ENCODE measurements at places on chromosomes 11 and 22. TPM values are rescaled to one million over a fixed set of nuclear protein-coding genes. Genes with fewer than 3 reads are reported as not detected.

The SLCO2B1 gene
- 58.9 TPM for polyA plus RNA-seq

The OR8G5 gene
- not detected for polyA plus RNA-seq

The C11orf97 gene
- polyA plus RNA-seq, result 1.3 TPM

The TRPC6 gene
- 3.5 TPM for polyA plus RNA-seq

The PSMA1 gene
- polyA plus RNA-seq, result 143 TPM

The HORMAD2 gene
- 0.86 TPM for polyA plus RNA-seq

The OR8B2 gene
- not detected for polyA plus RNA-seq

The HEPACAM gene
- polyA plus RNA-seq, result 101 TPM

The ANO3 gene
- 3.9 TPM for polyA plus RNA-seq

The GRAMD1B gene
- 46.0 TPM for polyA plus RNA-seq

The GLYAT gene
- polyA plus RNA-seq, result 0.59 TPM

The FGF4 gene
- polyA plus RNA-seq, result not detected

The DMC1 gene
- polyA plus RNA-seq, result 2.9 TPM

The CALCB gene
- polyA plus RNA-seq, result 57.4 TPM

Data from spinal cord (tissue), 10 donors.